Activated T-helper 1 cell treated with anti-CD3 and anti-CD28 coated beads, Interleukin-12 subunit alpha, Interleukin-12 subunit beta, Interleukin-2, Interleukin-4 antibody, amounts not matched to agents 30 ng/mL and 10 ng/mL and 1 ng/mL, durations not matched to agents 14 hours and 24 hours and 36 hours (primary cell): ENCODE measurements at places on chromosomes 16 and 17.

GRCh38 chr16:69542974-69543373 lies 22.8 kb upstream of the NFAT5 start:
- DNase-seq, result no peak

- DNase-seq, result peak; percentile 6
Observed at GRCh38 chr16:47779201-47780016, 318.3 kb downstream of the PHKB start.

GRCh38 chr17:48472411-48473281 lies 42.6 kb upstream of the SKAP1 start:
- no peak for DNase-seq

DNA sequence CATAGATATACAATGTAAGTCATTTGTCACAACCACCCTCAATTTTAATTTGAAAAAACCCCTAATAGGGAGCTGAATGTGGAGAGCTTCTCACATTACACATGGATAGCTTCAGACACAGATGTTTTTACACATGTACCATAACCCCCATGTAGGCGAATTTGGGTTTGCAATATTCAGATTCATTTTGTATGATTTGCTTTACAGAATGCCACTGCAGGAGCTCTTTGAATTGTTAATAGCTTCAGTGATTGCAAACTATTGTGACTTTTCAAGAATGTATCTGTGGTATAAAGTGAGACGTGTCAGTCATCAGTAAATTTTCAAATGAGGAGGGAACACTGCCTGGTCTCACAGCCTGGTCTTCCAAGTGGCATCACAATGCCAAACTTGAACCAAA lies 112.6 kb upstream of the CACNG5 start:
- DNase-seq, result no peak

GRCh38 chr16:23101012-23101550 lies 48.2 kb downstream of the USP31 start:
- no peak for DNase-seq

GRCh38 chr16:1552129-1552528 lies 18.7 kb downstream of the TMEM204 start:
- DNase-seq, result no peak

GRCh38 chr17:73317513-73318426 lies 6.0 kb upstream of the CDC42EP4 start:
- DNase-seq, result no peak

- no peak for DNase-seq
Observed at GRCh38 chr17:58679263-58680037, 12.4 kb downstream of the TEX14 start.

- DNase-seq, result no peak
Observed at GRCh38 chr17:19728084-19728495, 11.7 kb upstream of the SLC47A2 start.

GRCh38 chr17:83125515-83126274 lies 46.3 kb downstream of the METRNL start:
- DNase-seq, result no peak

- no peak for DNase-seq
Observed at GRCh38 chr17:31570951-31571892, 179.7 kb downstream of the RAB11FIP4 start.

GRCh38 chr17:60145006-60145935 lies 4.5 kb upstream of the CA4 start:
- DNase-seq, result no peak

DNA sequence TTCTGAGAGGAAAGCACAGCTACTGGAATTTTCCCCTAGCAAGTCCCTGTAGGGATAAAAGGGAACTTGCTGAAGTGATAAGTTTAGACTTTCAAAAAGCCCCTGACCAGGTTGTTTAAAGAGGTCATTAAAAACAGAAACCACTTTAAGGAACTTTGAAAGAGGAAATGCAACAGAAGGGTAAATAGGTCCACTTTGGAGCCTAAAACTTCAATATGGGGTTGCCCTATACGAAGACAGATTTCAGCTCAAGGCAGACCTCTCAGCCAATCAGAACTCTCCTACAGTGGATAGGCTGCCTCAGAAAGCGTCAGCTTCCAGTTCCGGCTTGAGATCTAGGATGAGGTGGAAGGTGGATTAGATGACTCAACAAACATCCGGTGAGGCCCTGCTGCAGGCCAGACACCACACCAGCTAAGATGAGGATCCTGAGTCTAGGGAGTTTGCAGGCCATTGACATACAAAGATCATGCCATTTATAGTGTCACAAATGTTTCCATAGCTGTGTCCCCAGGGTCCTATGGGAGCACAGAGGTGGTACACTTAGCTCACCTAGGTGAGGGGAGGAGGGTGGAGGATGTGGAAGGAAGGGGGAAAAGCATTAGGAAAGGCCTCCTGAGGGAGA lies 7.9 kb upstream of the MFSD6L start:
- no peak for DNase-seq
